ENCODE measurements at places on chromosomes 5 and 9.
A peak's percentile ranks its signal among the peaks of the same experiment; 100 is the strongest.

DNA sequence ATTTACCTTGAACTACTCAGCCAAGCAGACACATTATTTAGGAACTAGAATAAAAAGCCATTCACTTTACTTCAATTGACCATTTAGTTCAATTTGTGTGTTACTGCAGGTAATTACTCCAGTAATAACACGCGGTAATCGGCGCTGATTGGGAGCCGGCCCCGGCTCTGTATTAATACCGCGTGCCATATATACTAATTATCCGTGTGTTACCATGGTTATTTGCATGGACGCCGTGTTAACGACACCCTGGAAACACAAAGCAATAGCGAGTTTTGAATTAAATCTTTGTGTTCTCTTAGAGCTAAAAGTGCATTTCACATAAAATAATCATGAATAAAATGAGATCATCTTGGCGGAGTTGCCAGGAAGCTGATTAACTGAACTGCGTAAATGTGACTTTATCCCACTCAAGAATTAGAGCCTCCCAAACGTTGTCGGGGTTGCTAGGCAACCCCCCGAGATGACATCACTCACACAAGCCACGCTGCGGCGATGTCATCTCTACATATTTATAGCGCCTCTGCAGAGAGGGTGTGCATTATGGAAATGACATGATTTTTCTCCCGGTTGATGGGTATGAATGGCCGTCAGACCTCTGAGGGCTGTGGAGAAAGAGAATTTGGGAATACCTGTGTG is 41.4 kb upstream of the RNU6ATAC start:
- H3K4me3 ChIP-seq: no peak overlapping the region
- no peaks in the 10 kb centered on the region for H3K4me1 ChIP-seq
- no peaks in the 10 kb centered on the region for H3K36me3 ChIP-seq
- no peak overlapping the region for H3K27ac ChIP-seq
- no peak for DNase-seq

DNA sequence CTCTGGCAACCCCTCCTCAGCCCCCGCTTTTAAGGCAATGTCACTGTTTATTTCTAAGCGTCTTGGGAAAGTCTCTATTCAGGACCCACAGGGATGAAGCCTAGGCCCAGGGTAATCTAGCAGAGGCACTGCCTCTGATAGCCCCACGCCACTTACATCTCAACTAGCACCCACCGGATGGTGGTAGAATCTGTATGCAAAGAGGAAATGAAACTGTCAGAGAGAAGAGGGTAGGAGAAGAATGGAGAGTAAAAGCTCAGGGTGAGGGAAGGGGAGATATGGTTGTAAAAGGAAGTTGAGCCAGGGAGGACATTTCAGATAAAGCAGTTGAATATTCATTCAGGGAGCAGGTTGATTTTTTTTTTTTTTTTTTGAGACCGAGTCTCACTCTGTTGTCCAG is 3.0 kb downstream of the FRRS1L start:
- H3K27me3 ChIP-seq: peaks cover 56% of the 10 kb centered on the region
- DNase-seq: no peak
- H3K4me3 ChIP-seq: no peak overlapping the region
- no peak overlapping the region for H3K27ac ChIP-seq

- DNase-seq: peak; percentile 4
- no peaks in the 10 kb centered on the region for H3K36me3 ChIP-seq
- no peaks in the 10 kb centered on the region for H3K4me1 ChIP-seq
- no peak overlapping the region for H3K4me3 ChIP-seq
Observed at GRCh38 chr5:2201832-2202231, 319.1 kb upstream of the IRX4 start.

DNA sequence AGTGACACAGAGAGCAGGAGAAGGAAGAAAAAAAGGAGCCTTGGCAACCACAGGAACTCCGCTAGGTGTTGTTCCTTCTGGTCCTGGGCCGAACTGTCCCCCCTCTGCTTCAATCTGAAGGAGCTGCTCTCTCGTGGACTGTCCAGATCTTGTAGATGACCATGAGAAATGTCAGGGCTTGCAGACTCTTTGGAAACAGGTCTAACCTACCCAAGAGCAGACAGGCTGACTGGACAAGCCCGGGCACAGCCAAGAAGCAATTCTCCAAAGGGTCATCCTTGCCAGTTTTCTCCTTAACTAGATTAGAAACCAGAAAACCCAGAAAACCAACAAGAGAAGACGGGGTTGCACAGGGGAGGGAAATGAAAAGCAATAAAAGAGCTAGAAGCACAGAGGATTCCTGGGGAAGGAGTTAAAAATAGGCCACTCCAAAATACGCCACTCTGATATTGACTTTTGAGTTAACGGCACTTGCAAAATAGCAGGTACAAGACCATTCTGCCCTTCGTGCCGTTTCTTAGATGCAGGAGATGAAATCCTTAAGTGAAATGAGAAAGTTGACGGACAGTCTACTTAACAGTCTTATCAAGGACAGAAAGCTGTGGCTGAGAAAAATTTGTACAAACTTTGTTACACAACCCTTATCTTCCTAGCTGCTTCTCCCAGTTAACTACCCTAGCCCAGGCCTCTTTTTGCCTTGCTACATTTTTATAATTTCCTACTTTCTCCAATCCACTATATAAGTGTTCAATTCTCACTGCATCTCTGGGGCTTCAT is 5.8 kb downstream of the GCNT4 start:
- H3K27ac ChIP-seq: no peak overlapping the region
- no peak overlapping the region for H3K4me3 ChIP-seq
- peaks cover 23% of the 10 kb centered on the region for H3K27me3 ChIP-seq
- H3K4me1 ChIP-seq: peaks cover 48% of the 10 kb centered on the region

GRCh38 chr5:123132316-123132715 is 43.3 kb downstream of the PRDM6 start:
- H3K27me3 ChIP-seq: peaks cover 33% of the 10 kb centered on the region
- H3K36me3 ChIP-seq: no peaks in the 10 kb centered on the region
- H3K4me3 ChIP-seq: no peak overlapping the region
- no peaks in the 10 kb centered on the region for H3K4me1 ChIP-seq

DNA sequence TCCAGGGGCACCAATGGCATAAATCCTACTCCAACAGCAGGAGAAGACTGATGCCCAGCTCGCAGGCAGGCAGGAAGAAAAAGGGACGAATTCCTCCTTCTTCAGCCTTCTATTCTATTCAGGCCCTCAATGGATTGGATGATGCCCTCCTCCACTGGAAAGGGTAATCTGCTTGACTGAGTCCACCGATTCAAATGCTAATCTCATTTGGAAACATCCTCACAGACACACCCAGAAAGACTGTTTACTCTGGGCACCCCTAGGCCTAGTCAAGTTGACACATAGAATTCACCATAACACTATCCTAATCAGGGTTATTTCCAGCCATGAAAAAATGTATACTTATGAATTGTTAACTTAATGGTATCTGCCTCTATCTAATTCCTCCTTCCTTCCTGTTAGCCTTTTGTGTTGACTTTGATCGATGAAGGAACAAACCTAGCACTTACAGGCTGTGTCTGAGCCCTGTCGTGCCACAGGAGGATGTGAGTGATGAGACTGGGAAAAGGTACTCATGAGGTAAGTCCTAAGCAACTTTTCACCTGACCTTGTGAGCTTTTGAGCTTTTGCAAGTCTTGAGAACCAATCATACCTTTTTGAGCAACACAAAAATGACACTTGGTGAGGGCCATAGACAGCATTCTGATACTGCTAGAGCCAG is 36.5 kb downstream of the FOXD1 start:
- H3K36me3 ChIP-seq: no peaks in the 10 kb centered on the region
- no peak overlapping the region for H3K27ac ChIP-seq
- no peaks in the 10 kb centered on the region for H3K4me1 ChIP-seq
- H3K4me3 ChIP-seq: no peak overlapping the region
- DNase-seq: no peak

- peaks cover 72% of the 10 kb centered on the region for H3K36me3 ChIP-seq
- no peak for DNase-seq
- peaks cover 90% of the 10 kb centered on the region for H3K4me1 ChIP-seq
- H3K27ac ChIP-seq: peak overlapping the region; percentile 44
- H3K4me3 ChIP-seq: no peak overlapping the region
- H3K27me3 ChIP-seq: no peaks in the 10 kb centered on the region
Observed at GRCh38 chr5:39169081-39169480, 50.3 kb downstream of the FYB1 start.

DNA sequence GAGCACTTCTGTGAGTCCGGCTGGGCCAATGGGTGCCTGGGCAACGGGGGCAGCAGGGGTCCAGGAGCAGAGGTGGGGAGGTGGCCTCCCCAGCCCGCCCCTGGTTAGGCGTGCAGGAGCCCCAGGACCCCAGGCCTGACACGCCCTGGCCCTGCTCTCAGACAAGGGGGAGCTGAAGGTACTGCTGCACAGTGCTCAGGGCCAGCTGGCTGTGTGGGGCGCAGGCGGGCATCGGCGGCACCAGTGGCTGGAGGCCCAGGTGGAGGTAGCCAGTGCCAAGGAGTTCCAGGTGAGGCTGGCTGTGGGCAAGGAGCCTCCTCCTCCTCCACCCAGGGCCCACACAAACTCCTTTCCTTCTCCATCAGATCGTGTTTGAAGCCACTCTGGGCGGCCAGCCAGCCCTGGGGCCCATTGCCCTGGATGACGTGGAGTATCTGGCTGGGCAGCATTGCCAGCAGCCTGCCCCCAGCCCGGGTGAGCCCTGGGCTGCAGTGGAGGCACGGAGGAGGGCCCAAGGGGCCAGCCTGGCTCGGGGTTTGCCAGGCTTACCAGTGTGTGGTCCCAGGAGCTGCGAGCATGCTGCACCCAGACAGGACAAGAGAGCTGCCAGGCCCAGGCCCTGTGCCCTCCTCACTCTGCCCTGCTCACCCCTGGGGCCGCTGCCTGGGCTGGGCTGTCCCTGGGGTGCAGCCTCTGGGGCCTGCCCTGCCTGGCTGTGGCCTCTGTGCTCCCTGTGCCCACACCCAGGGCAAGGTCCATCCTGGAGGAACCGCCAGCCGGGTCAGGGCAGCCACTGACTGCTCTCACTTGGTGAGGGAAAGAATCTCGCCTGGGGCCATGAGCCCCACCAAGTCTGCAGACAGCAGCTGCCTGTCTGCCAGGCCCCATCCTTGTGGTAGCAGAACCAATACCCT is 7.0 kb downstream of the MAMDC4 start:
- no peak overlapping the region for H3K4me3 ChIP-seq
- peaks cover 12% of the 10 kb centered on the region for H3K36me3 ChIP-seq
- DNase-seq: no peak
- no peak overlapping the region for H3K27ac ChIP-seq
- peaks cover 6% of the 10 kb centered on the region for H3K4me1 ChIP-seq

- DNase-seq: no peak
- H3K27ac ChIP-seq: no peak overlapping the region
- peaks cover 9% of the 10 kb centered on the region for H3K4me1 ChIP-seq
- H3K36me3 ChIP-seq: no peaks in the 10 kb centered on the region
- peaks cover 28% of the 10 kb centered on the region for H3K27me3 ChIP-seq
Observed at GRCh38 chr5:177089825-177090641, 3.3 kb downstream of the FGFR4 start.

- no peak for DNase-seq
- H3K4me1 ChIP-seq: no peaks in the 10 kb centered on the region
- H3K27me3 ChIP-seq: no peaks in the 10 kb centered on the region
- no peak overlapping the region for H3K4me3 ChIP-seq
- no peak overlapping the region for H3K27ac ChIP-seq
Observed at GRCh38 chr9:117344892-117345660, 69.8 kb downstream of the ASTN2 start.

- H3K27ac ChIP-seq: no peak overlapping the region
- H3K27me3 ChIP-seq: no peaks in the 10 kb centered on the region
- no peak overlapping the region for H3K4me3 ChIP-seq
Observed at GRCh38 chr5:9644630-9645029, 14.5 kb upstream of the TAS2R1 start.

DNA sequence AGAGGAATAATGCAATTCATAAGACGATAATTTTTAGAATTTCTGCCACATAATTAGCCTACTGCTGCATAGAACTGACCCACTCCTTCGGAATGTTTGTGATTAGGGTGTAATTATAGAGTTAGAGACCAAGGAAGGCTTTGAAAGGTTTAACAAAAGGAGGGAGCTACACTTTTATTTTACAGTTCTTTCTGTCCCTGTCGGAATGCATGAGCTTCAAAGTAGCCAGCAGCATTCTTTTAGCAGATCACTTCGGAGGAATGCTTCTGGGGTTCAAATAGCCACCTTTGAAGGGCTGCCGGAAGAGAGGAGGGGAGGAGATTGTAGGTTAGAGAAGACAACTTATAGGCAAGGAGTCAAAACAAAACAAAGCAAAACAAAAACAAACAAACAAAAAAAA is 168.1 kb downstream of the GRIA1 start:
- peaks cover 3% of the 10 kb centered on the region for H3K27me3 ChIP-seq
- no peak overlapping the region for H3K4me3 ChIP-seq
- DNase-seq: no peak
- H3K36me3 ChIP-seq: no peaks in the 10 kb centered on the region
- no peak overlapping the region for H3K27ac ChIP-seq

GRCh38 chr5:8908055-8908683 is 637.7 kb downstream of the SEMA5A start:
- H3K4me3 ChIP-seq: no peak overlapping the region
- H3K36me3 ChIP-seq: no peaks in the 10 kb centered on the region
- H3K4me1 ChIP-seq: no peaks in the 10 kb centered on the region
- DNase-seq: no peak
- no peaks in the 10 kb centered on the region for H3K27me3 ChIP-seq

- H3K27ac ChIP-seq: no peak overlapping the region
- no peak for DNase-seq
- no peak overlapping the region for H3K4me3 ChIP-seq
- H3K27me3 ChIP-seq: no peaks in the 10 kb centered on the region
- no peaks in the 10 kb centered on the region for H3K36me3 ChIP-seq
- no peaks in the 10 kb centered on the region for H3K4me1 ChIP-seq
Observed at GRCh38 chr5:7970816-7971215, 101.9 kb downstream of the MTRR start.

DNA sequence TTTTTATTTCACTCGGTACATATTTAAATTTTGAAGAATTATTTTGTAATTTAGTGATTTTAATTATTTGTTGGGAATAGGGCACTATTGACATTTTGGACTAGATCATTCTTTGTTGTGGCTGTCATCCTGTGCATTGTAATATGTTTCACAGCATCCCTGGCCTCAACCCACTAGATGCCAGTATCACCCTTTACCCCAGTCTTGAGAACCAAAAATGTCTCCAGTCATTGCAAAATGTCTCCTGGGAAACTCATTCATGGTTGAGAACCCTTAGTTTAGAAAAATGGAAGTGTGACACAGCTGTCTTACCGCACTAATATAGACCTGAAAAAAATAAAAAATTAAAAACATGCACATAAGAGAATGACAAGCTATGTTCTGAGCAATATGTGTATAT is 88.4 kb upstream of the CCDC152 start:
- no peaks in the 10 kb centered on the region for H3K4me1 ChIP-seq
- no peak for DNase-seq
- no peak overlapping the region for H3K4me3 ChIP-seq
- no peak overlapping the region for H3K27ac ChIP-seq
- no peaks in the 10 kb centered on the region for H3K36me3 ChIP-seq

DNA sequence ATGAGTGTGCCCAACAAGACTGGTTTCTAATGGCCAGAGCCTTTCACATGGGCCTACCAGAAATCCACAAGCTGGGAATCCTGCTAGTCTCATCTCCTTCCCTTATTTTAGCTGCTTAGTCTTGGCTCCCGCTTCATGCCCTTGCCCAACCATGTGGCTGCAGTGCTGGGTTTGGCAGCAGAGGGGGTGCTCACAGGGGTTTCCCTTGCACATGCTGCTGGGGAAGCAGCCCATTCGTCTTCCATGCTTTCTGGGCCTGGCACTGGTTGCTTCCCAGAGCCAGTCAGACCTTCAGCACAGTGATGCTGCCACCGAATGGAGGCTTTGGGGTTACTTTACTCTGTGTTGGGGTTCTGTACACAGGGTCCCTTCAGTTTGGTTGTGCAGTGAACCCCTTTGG is 26.3 kb downstream of the SLC46A2 start:
- peaks cover 12% of the 10 kb centered on the region for H3K4me1 ChIP-seq
- no peaks in the 10 kb centered on the region for H3K27me3 ChIP-seq

All from activated CD8-positive, alpha-beta memory T cell treated with anti-CD3 and anti-CD28 coated beads, Interleukin-2, amount 10 ng/mL, durations not matched to agents 7 days and 5 days (primary cell).